Stimulated activated CD4-positive, alpha-beta T cell treated with anti-CD3 and anti-CD28 coated beads, Interleukin-1b, Interleukin-23, amount 100 ng/mL, for 48 hours (primary cell): ENCODE measurements at places on chromosomes 6 and 20.

DNA sequence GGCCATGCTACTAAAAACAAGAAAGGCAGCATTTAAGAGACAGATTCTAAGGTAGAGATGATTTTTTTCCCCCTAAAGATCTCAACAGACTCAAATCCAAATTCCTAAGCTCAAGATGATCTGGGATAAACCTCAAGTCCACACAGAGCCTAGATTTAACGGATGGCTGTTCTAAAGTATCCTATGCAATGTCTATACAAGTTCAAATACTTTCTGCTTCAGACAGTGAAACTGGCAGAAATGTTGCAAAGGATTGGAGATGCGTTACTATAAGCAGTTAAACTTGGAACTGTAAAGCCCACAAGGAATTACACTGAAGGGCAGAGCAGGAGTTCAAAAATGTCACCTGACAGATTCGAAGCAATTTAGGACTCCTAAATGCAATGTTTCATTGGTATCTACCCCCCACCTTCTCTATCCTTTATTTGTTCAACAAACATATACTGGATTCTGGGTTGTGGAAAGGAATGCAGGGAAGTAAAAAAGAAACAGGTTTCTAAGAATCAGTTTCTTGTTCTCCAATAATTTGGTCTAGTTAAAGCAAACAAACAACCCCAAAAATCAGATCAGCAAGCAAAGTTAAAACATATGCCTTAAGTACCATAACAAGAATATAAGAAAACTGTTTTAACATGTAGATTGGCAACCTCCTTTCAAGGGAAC is 1.6 kb downstream of the DNAAF9 start:
- no peak for DNase-seq

GRCh38 chr6:112153926-112154607 is 66.7 kb downstream of the FAM229B start:
- DNase-seq = no peak

GRCh38 chr6:129929433-129929832 is 68.3 kb upstream of the TMEM244 start:
- DNase-seq = no peak

DNA sequence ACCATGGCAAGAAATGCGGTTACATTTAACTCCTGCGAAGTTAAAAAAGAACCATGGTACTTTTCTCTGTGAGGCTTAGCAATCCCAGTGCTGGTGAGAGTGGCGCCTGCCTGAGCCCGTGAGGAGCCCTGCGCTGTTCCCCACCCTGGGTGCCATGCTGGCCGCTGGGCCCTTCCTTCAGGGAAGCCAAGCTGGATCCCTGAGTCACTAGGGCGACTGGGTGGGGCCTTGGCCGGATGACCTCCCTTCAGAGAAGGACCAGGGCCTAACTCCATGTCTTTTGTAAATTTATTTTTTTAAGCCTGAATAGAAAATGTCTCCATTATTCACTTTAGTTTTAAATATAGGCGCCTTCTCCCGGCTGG is 209.1 kb downstream of the ERMARD start:
- no peak for DNase-seq

GRCh38 chr20:17505636-17506517 is 25.3 kb downstream of the BFSP1 start:
- peak; percentile 69 for DNase-seq

GRCh38 chr6:170248111-170248805 is 42.6 kb downstream of the DLL1 start:
- no peak for DNase-seq

DNA sequence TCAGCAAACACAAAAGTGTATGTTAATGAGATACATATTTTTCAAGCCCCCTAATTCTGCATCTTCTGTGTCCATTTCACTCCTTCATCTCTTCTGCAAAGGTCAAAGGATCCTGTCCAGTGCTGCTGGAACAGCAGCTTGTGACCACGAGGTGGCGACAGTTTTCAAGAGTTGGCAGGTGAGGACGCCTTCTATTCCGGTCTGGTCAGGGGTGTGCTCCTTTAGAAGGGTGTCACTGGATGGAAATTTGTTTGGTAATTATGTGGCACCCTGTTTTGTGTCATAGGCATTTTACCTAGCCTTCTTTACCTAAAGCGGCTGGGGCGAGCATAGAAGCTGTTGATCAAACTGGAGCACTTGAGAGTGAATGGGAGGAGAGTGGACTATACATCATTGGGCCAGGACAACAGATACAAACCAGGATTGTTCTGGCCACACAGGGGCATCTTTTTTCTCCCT is 32.9 kb upstream of the ERVFRD-1 start:
- peak; percentile 73 for DNase-seq

GRCh38 chr20:31968291-31969126 is 558 bp downstream of the XKR7 start:
- DNase-seq = peak; percentile 77

DNA sequence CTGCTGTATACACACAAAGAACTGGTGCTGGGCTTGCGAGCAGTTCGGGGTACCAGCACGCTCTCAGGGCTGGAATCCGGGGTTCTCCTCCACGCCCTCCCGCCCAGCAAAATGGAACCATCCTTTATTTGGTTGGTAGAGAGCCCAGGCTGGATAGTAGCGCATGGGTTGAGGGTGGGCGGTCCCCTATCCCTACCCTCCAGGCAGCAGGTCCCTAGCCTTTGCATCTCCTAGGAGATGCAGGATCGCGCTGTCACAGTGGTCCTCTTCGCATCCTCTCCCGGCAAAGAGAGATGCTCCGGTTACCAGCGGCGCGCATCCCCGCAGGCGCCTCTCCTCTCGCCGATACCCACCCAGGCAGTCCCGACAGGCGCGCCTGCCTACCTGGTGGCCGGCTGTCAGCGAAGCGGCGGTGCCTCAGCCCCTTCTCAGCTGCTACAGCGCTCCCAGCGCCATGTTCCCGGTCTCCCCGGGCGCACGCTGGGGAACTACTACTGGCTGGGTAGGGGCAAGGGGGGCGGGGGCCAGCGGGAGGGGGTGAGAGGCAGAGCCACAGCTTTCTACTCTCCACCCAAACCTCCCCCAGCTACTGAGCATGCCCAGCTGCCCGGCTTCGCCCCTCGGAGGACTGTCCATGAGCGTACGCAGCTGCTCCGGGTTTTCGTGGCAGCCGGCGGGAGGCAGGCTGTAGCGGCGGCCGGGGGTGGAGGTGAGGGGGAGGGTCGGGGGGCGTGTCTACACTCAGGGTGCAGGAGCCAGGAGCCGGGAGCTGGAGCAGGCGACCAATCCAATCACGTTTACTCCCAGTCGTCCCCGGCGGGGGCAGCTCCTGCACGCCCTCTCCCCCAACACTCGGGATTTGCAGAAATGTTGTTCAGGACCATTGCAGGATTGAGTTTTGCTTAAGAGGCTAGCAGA is at the start of gene PAK5:
TSS of gene PAK5 (minus strand) at position 699 of the 918 bp plus-strand sequence. CDS start 194,748 bp downstream, outside the sequence.
- no peak for DNase-seq

DNA sequence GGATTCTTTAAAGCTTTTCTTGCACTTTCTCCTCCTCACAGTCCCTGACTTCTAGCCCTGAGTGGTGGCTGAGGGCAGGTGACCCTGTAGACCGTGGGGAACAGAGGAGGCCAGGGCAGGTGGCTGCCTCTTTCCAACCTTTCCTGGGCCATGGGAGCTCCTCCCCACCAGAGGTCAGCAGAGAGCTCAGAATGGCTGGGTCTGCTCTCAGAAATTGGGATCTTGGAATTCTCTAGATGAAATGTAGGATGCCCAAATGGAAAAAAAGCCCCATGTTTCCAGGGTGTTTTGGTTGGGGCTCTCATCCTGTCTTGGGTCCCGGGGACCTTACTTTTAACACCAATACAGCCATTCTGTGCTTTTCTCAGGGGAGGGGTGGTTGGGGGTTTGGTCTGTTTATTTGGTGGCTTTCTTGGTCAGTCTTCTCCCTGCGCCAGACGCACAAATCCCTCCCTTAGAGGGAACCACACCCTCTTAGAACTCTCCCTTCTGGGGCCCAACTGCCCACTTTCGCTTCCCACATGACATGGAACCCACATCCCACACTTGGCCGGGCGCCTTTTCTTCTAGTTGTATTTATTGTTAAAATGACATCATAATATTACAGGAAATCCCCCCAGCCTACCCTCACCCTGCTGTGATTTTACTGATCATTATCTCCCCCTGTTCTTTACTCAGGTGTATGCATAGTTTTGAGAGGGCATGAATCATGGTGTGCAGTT is 17.9 kb downstream of the GNAS start:
- no peak for DNase-seq

DNA sequence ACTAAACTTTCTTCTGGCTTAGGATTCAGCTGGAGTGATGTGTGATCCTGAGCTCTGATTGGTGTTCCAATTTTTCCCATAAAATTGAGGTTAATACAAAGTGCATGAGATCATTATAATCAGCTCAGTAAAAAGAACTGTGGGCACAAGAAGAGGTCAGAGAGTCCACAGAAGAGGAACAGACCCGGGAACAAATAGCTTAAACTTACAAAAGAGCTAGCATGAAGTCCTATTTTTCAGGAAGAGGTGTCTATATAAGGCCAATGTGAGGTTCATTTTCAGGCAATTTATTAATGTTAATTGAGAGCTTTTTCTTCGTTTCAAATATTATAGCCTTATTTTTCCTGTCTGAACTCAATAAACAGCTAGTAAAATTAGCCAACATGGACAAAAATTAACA is 26.9 kb upstream of the STX11 start:
- no peak for DNase-seq

GRCh38 chr20:62281161-62281933 is 21.4 kb upstream of the ADRM1 start:
- no peak for DNase-seq

- no peak for DNase-seq
These were observed 119.4 kb upstream of the GJE1 start for GRCh38 chr6:142013287-142013686.

- DNase-seq = no peak
These were observed 25.7 kb upstream of the MAP3K4 start for GRCh38 chr6:160965893-160966292.

- no peak for DNase-seq
These were observed 75.6 kb downstream of the KLHL32 start for GRCh38 chr6:97000138-97000537.

- DNase-seq = no peak
These were observed 154.0 kb upstream of the KCNG1 start for GRCh38 chr20:51176876-51177275.

DNA sequence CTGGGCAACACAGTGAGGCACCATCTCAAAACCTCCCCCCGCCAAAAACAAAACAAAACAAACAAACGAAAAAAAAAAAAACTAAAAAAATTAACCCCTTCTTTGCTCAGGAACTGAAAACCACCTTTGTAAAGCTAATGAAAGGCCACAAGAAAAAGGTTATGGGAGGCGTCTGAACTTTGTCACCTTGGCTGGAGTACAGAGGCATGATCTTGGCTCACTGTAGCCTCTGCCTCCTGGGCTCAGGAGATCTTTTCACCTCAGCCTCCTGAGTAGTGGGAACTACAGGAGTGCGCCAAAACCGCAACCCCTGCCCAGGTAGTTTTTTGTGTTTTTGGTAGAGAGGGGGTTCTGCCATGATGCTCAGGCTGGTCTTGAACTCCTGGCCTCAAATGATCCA is 337.9 kb downstream of the TBC1D32 start:
- no peak for DNase-seq

- DNase-seq = no peak
These were observed 24.9 kb downstream of the GTPBP2 start for GRCh38 chr6:43604174-43604573.

DNA sequence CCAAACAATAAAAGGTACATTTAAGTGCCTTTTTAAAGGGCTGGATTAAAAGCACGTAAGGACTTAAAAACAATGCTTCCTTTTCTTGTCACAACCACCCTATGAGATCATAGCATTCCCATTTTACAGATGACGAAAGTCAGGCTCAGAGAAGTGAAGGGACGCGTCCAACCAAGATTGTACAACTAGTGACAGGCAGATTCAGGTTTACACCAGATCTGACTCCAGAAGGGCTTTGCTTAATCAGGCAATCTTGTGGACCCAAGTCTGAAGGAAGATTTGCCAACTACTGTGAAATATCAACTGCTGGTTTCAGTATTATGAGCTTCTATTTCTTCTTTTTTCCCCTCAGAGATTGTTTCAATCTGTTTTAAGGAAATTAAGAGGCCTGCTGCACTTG is 877 bp downstream of the ENPP4 start:
- no peak for DNase-seq

GRCh38 chr6:160221423-160221822 is 37.2 kb downstream of the SLC22A2 start:
- DNase-seq = no peak

DNA sequence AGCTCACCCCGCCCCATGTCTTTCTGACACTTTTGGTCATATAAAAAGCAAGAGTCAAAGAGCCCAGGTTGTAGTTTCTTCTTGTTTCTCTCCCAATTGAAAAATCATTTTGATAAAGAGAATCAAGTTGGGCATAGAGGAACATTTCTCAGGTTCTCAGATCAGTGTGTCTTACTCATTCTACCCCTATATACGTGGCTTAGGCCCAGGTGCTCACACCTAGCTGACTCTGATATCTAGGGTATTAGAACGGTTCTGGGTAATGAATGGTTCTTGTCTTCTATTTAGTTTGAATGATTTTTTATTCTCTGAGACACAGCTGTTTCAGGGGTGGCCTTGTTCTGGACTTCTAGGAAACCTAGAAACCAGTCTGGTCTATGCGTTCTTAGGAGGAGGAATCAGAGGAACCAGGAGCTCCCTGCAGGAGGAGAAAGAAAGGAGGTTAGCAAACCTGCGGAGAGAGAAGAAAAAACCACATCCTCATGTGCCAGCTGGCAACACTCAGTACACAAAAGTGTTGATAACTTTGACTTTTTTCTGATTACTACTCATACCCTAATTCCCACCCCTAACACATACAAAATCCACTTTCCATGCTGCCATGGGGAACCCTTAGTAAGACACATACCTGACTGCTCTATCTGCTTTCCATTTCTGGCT is 178.0 kb downstream of the CLIC5 start:
- no peak for DNase-seq

DNA sequence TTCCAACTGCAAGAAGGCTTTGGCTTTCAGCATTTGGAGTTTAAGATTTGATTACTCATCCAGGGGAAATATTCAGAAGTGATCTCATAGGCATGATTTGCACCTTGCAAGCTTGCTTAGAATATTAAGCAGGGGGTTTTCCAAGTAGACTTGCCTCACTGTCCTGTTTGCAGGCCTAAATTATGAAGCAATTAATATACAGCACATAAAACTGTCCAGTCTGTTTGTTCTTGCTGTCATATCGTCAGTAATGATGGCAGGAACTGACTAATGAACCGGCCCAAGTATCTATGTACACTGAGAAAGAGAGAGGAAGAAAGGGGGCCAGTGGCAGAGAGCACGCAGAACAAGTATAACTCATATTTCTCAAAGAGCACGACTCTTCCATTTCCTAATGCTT is 212.5 kb upstream of the SUPT3H start:
- no peak for DNase-seq

DNA sequence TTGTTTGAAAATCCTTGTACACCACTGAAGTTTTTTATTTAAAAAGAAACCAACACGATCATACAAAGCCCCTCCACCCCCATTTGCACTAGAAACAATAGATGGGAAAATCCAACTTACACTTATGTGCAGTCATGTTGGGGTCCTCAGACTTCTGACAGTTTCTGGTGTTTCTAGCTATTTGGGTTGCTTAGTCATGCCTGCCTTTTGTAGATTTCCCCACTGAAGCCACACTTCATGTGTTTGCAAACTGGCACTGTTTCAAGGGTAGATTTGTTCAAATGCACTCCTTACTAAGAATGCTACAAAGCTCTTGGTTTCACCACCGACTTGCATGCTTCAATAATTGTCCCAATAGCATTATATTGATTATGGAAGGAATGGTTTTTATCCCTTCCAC is 1.5 kb downstream of the SH3BGRL2 start:
- no peak for DNase-seq
